ENCODE measurements at places on chromosomes 5 and 9.

DNA sequence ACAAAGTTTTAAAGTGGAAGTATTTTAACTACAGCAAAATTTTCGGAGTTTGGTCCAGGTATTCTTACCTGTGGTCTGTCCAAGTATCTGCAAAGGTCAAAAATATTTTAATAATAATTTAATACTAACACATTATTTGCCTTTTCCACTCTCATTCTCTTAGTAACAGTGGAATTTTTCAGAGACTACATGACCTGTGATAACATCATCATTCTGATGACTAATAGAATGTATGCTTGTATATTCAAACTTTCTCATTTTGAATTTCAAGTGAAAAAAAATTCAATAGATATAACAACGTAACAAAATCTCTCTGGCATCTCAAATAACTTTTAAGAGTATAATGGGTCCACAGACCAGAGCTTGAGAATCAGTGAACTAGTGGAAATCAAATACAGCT is 78.3 kb downstream of the FBXL17 start:
- DNase-seq = no peak

DNA sequence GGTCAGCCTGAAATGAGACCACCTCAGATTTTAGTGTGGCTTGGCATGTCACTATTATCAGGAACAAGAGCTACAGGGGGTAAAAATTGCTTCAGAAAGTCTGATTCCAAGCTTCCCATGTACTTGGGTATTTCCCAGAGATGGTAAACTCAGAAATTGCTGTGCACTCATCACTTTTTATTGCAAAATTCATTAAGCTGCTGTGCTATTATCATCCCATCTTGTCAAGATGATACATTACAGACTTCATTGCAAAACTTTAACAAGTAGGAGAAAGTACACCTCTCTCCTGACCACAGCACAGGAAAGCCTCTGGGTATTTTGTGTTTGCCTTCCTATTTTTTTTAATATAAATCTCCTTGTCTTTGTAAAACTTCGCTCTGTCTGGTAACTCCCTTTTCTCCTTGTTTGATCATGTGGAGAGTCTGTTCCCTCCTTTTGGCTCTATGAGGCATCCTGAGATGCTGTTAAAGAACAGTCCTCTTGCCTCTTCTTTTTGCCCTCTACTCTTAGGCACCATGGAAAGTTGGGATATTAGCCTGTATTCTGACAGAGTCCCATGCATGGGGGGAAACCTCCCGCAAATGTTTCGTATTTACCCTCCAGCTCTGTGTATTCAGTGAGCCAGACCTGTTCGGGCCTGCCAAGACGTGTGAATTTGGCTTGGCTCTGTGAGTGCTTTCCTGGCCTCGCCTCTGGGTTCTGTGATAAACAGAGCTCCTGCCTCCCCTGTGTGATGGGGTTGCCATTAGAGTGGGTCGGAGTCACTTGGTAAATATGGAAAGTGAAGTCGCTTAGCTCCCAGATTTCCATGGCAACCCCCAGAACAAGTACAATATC is 260.7 kb downstream of the NR3C1 start:
- DNase-seq = no peak

GRCh38 chr5:33937707-33938506 is 1.7 kb downstream of the RXFP3 start:
- no peak for DNase-seq

DNA sequence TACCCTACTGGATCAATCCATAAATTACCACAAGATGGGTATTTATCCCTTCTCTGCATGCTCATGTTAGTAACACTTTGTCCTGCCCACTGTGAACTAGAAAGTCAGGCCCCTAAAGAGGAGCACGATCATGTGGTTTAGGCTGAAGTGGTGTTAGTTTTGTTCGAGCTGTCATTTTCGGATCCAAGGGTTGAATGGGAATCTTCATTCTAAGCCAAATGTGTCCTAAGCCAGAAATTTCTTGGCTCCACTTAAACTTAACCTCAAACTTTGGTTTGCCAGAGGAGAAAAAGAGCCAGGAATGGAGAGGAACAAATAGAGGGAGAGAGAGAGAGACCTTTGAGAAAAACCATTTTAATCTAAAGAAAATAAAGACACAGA is 837.7 kb upstream of the ZNF608 start:
- DNase-seq = no peak

DNA sequence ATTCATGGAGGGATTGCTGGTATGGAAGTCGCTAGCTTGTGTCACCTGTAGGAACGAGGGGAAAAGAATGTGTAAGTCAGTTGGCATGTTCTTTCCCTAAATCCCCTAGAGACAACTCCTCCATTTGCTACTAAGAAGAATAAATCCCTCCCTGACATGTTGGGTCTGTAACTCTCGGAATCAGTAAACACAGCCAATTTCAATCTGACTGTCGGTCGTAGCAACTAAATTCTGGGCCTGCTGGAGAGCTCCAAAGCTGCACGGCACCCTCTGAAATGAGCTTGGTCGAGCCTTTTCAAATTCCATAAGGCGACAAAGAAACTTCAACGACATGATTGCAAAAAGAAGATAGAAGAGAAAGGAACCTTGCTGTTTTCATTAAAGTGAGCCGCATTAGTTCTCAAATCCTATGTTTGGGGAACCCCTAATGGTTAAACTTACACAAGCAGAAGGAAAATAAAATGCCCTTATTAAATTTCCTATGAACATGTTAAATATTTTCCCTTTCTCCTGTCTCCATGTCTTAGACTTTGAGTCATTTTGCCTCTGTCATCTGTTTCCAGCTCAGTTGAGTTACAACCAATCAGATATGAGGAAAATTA is 735.8 kb upstream of the WWC1 start:
- no peak for DNase-seq

DNA sequence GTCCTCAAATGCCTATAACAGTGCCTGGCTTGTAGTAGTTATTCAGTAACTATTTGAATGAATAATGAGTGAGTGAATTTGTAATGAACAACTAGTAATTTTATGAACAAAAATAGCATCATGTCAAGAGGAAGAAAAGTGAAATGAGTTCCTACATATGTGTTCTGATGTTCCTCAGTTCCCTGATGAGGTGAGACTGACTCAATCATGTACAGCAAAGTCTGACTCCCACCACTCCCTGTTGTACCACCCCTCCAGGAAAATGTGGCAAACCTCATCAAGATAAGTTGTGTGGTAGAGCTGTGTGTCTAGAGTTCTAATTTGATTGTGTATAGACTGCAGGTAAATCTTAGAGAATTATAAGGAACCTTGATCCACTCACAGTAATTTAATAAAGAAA is 201.6 kb downstream of the GOLPH3 start:
- DNase-seq = no peak

DNA sequence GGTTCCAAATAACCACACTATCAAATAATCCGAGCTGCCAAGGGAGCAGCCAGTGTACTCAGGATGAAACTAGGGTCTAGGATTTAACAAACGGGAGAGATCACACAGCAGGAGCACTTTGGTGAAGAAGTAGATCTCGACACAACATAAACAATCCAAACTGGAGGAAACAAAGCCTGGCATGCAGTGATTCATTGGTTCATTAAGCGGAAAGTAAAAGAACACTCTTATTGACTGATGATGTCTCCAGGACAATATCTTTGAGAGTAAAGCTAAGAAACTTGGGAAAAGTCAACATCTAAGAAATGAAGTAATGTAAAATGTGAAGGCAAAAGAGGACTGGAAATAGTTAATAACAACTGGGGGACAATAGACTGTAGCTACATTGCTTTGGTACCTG is 1478.3 kb upstream of the CDH9 start:
- no peak for DNase-seq

- DNase-seq = no peak
These were observed 1110.1 kb upstream of the CDH10 start for GRCh38 chr5:25754895-25755294.

DNA sequence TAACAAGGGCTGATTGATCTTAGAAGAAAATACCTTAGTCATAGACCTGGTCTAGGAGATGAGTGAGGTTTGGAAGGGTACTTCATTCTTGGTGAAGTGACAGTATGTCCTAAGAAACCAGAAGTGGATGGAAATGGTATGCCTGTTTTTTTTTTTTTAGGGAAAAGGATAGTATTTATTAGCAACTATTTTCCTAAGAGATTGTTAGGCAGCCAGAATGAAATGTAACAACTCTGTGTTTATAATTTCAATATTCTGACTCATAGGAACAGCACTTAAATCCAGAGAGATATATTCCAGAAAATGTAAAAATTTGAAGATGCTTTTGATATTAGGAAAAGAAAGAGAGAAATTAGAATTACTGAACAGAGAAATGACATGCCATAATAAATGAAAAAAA is 21.2 kb upstream of the ARL14EPL start:
- no peak for DNase-seq

DNA sequence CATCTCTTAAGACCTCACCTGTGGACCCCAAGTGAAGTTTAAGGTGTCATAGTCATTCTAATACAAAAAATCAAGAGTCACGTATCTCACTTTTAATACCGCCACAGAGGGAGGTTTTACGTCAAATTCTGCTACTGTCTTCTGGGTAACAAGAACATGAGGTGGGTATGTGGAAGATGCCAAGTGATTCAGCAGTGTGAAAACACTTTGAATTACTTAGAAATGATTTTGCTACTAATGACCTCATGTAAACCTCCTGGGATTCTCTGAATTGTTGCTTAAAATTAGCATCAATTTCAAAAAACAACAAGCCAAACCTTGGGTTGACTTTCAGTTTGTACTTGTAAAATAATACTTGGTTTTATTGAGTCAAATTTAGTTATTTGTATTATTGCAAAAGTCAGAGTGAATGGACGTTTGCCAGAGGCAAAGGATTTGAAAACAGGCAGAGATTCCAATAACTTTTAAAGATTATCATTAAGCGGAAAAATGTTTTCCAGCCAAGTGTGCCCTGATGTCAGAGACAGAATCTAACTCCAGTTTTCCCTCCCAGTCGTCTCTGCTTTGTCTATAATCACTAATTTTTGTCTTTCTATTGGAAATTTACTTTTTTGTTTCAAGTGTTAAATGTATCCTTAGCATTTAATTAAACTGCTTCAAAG is 8.8 kb downstream of the DMRT2 start:
- no peak for DNase-seq

- DNase-seq = no peak
These were observed 175.0 kb upstream of the PHYKPL start for GRCh38 chr5:178407646-178408045.

DNA sequence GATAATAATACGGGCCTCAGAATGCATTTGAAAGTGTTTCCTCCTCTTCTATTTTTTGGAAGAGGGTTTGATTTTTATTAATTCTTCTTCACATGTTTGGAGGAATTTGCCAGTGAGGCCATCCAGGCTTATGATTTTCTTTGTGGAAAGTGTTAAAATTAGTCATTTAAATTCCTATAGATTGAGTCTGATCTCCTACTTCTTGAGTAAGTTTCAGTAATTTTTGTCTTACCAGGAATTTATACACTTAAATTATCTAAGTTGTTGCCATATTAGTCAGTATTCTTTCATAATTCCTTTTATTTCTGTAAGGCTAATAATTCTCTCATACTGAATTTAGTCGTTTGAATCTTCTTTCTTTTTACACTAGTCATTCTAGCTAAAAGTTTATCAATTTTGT is 25.2 kb upstream of the HAPLN1 start:
- no peak for DNase-seq

DNA sequence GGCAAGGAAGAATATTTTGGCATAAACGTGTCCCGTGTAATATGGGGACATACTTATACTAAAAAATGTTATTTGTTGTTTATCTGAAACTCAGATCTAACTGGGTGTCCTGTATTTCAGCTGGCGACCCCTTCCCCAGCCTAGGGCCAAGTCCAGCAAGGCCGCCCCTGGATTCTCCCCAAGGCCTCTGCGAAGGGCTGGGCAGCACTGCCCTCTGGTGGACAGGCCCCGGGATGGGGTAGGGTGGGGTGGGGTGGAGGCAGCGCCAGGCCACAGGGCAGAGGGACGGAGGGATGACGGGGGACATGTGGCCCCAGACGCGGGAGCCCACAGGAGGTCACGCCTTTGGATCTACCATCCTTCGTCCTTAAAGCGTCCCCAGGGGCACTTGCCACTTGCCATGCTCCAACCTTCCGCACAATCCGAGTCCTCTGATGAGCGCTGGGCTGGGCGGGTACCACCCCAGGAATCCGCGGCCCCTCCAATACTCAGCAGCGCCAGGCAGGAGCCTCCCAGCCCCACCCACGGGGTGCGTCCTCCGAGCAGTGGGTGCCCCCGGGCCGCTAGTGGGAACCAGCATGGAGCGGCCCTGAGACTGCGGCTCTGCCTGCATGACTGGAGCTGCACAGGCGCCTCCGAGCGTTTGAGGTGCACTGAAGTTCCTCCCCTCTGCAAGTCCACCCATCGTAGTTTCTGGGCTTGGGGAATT is 7.1 kb upstream of the AGPAT2 start:
- peak; percentile 12 for DNase-seq

- DNase-seq = no peak
These were observed 66.0 kb downstream of the MAN2A1 start for GRCh38 chr5:109755761-109756160.

GRCh38 chr5:114120166-114120565 is 241.7 kb upstream of the KCNN2 start:
- no peak for DNase-seq

DNA sequence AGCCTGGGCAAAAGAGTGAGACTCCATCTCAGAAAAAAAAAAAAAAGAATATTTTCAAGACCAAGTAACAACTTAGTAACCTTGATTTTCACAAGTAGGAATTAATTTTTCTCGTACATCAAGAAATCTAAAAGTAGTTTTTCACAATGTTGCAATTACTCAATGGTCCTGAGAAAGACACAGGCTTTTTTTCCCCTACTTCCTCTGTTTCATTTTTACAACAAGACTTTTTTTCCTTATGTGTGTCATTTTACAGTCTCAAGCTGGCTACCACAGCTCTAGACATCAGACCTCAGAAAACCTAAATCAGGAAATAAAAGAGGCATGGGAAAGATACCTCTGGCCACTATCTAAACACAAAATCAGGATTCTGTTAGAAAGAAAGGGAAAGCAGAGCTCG is 45.9 kb downstream of the WDR36 start:
- DNase-seq = no peak

GRCh38 chr9:33197279-33198152 is 30.4 kb upstream of the B4GALT1 start:
- no peak for DNase-seq

DNA sequence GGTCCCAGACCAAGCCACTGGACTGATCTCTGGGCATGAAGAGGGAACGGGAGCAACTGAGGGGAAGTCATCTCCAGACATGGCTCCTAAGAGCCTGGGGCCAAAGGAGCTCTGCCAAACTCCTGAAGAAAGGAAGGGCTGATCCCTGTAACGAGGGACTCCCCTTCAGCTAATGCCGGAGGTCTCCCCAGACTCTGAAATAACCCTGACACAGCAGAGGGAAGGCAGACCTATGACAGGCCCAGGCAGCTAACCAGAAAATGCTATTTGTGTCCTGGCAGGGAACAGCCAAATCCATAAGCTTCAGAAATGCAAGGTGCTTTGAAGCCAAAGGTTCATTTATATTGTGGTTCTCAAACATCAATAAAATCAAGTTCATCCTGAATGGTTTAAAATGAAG is 30.9 kb downstream of the APTX start:
- DNase-seq = no peak

GRCh38 chr5:90802474-90803317 is 244.1 kb downstream of the ADGRV1 start:
- no peak for DNase-seq

- DNase-seq = no peak
These were observed 677 bp upstream of the TXNDC15 start for GRCh38 chr5:134873494-134873893.

All from NCI-H1092 (cell line).